ENCODE measurements at places on chromosomes 12 and 14.

DNA sequence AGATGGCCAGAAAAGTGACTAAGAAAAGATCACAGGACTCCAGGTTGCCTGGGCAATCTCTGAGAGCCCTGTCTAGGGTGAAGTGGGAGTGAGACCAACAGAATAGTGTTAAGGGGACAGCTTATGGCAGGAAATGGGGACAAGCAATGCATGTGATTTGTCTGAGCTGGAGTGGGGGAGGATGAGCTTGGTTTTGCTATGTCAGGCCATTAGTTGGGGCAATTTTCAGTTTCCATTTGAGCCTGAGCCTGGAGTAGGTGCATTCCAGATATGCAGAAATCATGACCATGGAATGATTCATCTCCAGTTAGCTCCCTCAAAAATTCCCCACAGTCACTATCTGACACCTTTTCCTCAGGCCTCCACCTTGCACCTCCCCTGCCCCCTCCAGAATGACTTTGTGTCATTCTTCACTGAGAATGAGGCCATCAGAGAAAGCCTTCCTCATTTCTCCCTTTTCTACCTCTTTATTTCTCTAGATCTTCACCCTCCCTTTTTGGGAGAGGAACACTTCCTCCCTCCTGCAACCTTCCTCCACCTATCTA, 150.9 kb upstream of the PLEKHG7 start:
- peak; percentile 98 for DNase-seq

DNA sequence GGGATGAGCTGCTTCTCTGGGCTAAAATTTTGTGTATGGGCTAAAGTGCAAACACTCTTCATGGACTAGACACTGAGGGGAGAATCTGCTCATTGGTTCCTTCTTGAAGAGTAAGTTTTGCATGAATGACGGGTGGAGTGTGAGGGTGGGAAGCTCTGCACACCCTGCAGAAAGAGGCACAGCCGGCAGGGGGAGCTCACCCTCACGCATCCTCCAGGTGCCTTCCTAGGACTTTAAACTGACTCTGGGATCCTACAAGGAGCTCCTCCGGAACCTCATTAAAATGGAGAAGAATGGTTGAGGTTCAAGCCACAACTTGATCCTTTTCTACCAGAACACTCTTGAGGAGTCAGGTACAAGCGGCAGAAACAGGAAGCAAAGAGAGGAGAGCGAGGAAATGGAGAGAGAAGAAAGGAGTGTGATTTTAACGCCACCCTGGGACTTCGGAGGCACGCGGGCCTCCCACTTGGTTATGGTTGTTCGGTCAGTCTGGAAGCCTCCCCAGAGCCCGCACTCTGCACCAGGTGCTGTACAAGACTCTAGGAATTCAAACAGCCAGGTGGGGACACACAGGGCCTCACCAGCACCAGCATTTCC, 87.5 kb downstream of the SETD3 start:
- DNase-seq: peak; percentile 12

DNA sequence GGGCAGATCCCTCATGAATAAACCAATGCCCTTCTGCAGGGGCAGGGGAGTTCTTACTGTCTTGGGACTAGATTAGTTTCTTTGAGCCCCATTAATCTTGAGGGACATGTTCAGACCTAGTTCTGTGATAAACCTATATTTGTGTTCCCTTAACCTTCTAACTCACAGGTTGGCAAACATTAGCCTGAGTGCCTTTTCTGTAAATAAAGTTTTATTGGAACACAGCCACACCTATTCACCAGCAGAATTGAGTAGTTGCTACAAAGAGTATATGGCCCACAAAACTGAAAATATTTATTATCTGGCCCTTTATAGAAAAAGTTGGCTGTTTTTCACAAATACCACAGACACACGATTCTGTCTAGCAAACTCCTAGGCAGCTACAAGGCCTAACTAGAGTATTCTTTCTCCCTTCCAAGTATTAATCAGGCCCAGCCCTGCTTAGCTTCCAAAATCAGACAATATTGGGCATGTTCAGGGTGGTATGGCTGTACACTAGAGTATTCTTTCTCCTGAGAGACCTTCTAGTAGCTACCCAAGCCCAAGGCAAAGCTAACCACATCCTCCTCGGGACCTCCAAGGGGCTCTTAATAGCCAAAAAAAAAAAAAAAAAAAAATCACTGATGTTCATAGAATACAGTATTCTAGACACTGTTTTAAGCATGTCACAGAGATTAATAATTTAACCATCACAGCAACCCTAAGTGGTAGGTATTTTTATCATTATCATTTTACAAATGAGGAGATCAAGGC, 199.3 kb upstream of the PWP1 start:
- DNase-seq: no peak

DNA sequence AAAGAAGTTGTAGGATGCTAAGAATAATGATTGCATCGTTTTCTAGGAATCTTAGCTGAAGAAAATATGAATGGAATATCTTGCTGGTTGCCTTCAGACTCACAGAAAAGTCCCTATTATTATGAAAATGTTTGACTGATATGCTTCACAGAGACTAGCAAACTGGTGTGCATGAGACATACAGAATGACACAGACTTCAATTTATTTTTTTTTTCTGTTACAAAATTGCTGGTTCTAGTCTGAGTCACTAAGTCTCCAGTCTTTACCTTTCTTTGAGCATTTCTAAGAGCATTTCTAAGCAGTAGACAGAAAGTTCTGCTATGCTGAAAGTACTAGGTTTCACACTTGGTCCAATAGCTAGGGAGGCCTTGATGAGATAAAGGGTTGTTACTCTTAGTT, 377.6 kb upstream of the ATP2B1 start:
- peak; percentile 44 for DNase-seq

GRCh38 chr12:40194846-40195245, 30.0 kb upstream of the LRRK2 start:
- no peak for DNase-seq

DNA sequence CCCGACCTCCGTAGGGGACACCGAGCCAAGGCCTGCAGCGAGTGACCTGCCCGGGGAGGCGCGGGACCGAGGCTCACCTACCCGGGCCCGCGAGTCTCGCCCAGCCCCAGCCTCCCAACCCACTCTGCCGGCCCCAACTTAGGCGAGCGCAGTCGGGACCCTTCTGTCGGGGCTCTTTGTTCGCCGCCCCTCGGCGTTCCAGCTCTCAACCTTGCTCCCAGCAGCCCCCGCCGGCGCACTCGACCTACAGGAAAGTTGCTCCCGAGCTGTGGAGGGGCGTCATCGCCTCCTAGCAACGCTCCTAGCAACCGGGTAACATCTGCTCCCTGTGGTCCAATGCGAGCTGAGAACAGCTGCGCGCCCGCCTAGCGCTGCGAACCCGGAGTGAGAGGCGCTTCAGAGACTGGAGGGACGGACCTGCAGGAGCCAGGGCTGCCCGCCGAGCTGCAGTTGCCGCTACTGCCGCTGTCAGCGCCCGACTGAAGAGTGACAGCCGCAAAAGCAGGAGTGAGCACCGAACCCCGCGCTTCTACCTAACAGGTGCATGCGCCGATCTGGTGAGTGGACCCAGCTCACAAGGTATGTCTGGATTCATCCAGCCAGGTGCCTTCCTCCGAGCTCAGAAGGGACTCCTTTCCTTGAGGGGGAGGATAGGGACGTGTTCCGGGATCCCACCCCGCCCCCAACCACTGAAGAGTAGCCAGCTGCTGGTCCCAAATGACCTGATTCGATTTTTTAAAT, 355.0 kb downstream of the SNAPC1 start:
- DNase-seq: no peak

Measured in inflammatory macrophage treated with lipopolysaccharide for 1 hour (primary cell).